Activated CD4-positive, alpha-beta T cell treated with anti-CD3 and anti-CD28 coated beads, Interleukin-2, amount 10 ng/mL, durations not matched to agents 24 days and 14 days (primary cell): ENCODE measurements at places on chromosomes 5 and 9. TPM values are rescaled to one million over a fixed set of nuclear protein-coding genes. Genes with fewer than 3 reads are reported as not detected.

BRIX1 gene
- total RNA-seq: 120 and 128 TPM in 2 replicates

GRXCR2 gene
- not detected in 2 replicates for total RNA-seq

GRCh38 chr5:178785999-178786398, 55.5 kb upstream of the ZNF354A start:
- no peak overlapping the region for H3K4me3 ChIP-seq
- no peaks in the 10 kb centered on the region for H3K36me3 ChIP-seq
- no peaks in the 10 kb centered on the region for H3K4me1 ChIP-seq
- DNase-seq: no peak
- no peak overlapping the region for H3K27ac ChIP-seq

TMEM232 gene
- 1.6 TPM in 2 replicates for total RNA-seq

GRCh38 chr5:68484307-68485068, 268.9 kb downstream of the PIK3R1 start:
- peaks cover 25% of the 10 kb centered on the region for H3K27me3 ChIP-seq
- no peaks in the 10 kb centered on the region for H3K36me3 ChIP-seq
- DNase-seq: no peak
- H3K4me3 ChIP-seq: no peak overlapping the region
- no peak overlapping the region for H3K27ac ChIP-seq

DNA sequence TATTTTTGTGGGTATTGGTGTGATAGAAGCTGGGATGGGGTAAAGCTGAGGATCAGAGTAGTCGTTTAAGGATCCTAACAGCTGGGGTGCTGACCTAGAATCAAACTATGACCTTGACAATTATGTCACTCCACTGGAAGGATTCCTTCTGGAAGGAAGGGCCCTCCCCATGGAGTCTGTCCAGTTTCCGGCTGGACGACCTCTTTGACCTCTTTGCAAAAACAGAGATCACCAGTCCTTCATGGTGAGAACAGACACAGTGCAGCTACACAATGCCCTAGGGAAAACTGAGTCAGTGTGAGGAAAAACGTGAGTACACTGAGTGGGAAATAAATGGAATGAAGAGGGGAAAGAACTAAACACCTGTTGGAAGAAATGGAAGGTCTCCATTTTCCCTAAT, 445.6 kb downstream of the MAT2B start:
- no peaks in the 10 kb centered on the region for H3K4me1 ChIP-seq
- H3K36me3 ChIP-seq: no peaks in the 10 kb centered on the region
- DNase-seq: no peak

GRCh38 chr5:57937025-57937424, 454.4 kb upstream of the ACTBL2 start:
- H3K4me3 ChIP-seq: no peak overlapping the region
- no peaks in the 10 kb centered on the region for H3K4me1 ChIP-seq
- no peak overlapping the region for H3K27ac ChIP-seq
- DNase-seq: no peak

- no peak for DNase-seq
- no peak overlapping the region for H3K4me3 ChIP-seq
- H3K4me1 ChIP-seq: peaks cover 12% of the 10 kb centered on the region
- H3K36me3 ChIP-seq: peaks cover 19% of the 10 kb centered on the region
- no peak overlapping the region for H3K27ac ChIP-seq
Observed at GRCh38 chr9:112705768-112706427, 12.0 kb downstream of the INIP start.

SNX18 gene
- total RNA-seq: 12.9 and 13.1 TPM in 2 replicates

GRCh38 chr5:171660434-171660833, 125.2 kb upstream of the SMIM23 start:
- H3K27ac ChIP-seq: no peak overlapping the region
- H3K36me3 ChIP-seq: no peaks in the 10 kb centered on the region
- H3K4me1 ChIP-seq: no peaks in the 10 kb centered on the region
- H3K4me3 ChIP-seq: no peak overlapping the region

DNA sequence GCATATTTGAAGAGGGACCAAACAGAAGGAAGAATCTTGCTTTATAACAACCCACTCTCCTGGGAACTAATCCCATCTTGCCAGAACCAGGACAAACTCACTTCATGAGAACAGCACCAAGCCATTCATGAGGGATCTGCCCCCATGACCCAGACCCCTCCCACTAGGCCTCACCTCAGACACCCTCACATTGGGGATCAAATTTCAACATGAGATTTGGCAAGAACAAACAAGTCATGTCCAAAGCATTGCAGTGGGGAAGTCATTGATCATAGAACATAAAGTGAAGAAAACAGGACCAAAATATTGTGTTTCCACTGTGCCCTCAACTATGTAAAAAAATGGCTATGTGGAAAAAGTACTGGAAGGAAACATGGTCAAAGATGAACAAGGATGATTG, 43.9 kb downstream of the MAP1B start:
- H3K27me3 ChIP-seq: peaks cover 16% of the 10 kb centered on the region
- no peaks in the 10 kb centered on the region for H3K4me1 ChIP-seq
- no peak overlapping the region for H3K4me3 ChIP-seq
- no peak overlapping the region for H3K27ac ChIP-seq
- no peaks in the 10 kb centered on the region for H3K36me3 ChIP-seq
- DNase-seq: no peak

DNA sequence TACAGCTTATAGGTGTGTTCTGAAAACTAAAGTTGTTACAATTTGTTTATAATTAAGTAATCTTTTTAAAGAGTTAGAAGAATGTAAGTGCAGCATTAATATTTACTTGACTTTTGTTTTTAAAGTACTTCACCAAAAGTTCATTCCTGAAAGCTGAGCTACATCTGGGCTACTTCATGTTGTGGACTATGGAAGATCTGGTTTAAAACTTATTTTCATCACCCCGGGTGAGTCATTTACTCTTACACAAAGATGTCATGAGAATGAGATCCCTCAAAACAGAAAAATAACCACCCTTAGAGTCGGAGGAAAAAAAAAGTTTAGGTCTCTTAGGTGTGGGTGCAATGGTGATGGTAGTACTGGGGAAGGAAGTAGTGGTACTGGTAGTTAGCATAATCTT, 5.1 kb downstream of the POU5F2 start:
- no peaks in the 10 kb centered on the region for H3K4me1 ChIP-seq
- H3K27ac ChIP-seq: no peak overlapping the region
- H3K4me3 ChIP-seq: no peak overlapping the region

EQTN gene
- total RNA-seq: not detected in 2 replicates

GRCh38 chr5:149809931-149810691, 80.0 kb downstream of the PPARGC1B start:
- H3K27ac ChIP-seq: no peak overlapping the region
- H3K36me3 ChIP-seq: no peaks in the 10 kb centered on the region
- H3K4me3 ChIP-seq: no peak overlapping the region
- H3K27me3 ChIP-seq: no peaks in the 10 kb centered on the region

FOXD4 gene
- not detected in 2 replicates for total RNA-seq

PCDHB6 gene
- not detected in 2 replicates for total RNA-seq

SLIT3 gene
- total RNA-seq: 0.75 and 1.1 TPM in 2 replicates

- peaks cover 2% of the 10 kb centered on the region for H3K27me3 ChIP-seq
- H3K27ac ChIP-seq: no peak overlapping the region
- no peak overlapping the region for H3K4me3 ChIP-seq
- H3K36me3 ChIP-seq: no peaks in the 10 kb centered on the region
Observed at GRCh38 chr9:91810286-91810905, 139.6 kb downstream of the ROR2 start.

GRCh38 chr5:59559847-59560246, 333.7 kb downstream of the PDE4D start:
- peaks cover 6% of the 10 kb centered on the region for H3K27me3 ChIP-seq
- no peak overlapping the region for H3K27ac ChIP-seq
- H3K4me1 ChIP-seq: peaks cover 3% of the 10 kb centered on the region
- H3K4me3 ChIP-seq: no peak overlapping the region
- H3K36me3 ChIP-seq: no peaks in the 10 kb centered on the region

SPATA31A1 gene
- total RNA-seq: not detected in 2 replicates

TSLP gene
- 0.09 and 0.42 TPM in 2 replicates for total RNA-seq

CCDC171 gene
- 1.5 and 1.6 TPM in 2 replicates for total RNA-seq

DNA sequence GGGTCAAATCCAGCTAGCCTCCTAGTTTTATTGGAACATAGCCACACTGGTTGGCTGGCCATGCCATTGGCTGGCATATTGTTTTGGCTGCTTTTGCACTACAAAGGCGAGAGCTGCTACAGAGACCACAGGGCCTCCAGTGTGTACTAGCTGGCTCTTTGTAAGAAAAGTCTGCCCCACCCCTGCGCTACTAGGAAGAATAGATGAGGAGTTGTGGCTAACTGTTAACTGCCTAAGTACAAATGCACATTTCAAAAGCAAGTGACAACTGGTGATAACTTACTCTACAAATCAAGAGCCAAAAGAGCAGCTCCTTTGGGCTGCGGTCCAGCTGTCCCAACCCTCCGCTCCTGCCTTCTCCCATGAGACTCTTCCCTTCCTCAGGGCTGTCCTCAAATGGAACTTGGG, 63.9 kb downstream of the SERINC5 start:
- peak overlapping the region; percentile 88 for H3K27ac ChIP-seq
- DNase-seq: peak; percentile 88
- peaks cover 76% of the 10 kb centered on the region for H3K4me1 ChIP-seq
- peak overlapping the region; percentile 83 for H3K4me3 ChIP-seq
- peaks cover 12% of the 10 kb centered on the region for H3K36me3 ChIP-seq

IL11RA gene
- total RNA-seq: 29.7 and 34.4 TPM in 2 replicates

SOX30 gene
- total RNA-seq: 0.19 TPM in 1 of 2 replicates, not detected in the other

- DNase-seq: no peak
- H3K4me1 ChIP-seq: no peaks in the 10 kb centered on the region
- H3K27me3 ChIP-seq: peaks cover under 1% of the 10 kb centered on the region
- no peak overlapping the region for H3K27ac ChIP-seq
Observed at GRCh38 chr9:96604004-96604319, 15.7 kb downstream of the CDC14B start.

DNA sequence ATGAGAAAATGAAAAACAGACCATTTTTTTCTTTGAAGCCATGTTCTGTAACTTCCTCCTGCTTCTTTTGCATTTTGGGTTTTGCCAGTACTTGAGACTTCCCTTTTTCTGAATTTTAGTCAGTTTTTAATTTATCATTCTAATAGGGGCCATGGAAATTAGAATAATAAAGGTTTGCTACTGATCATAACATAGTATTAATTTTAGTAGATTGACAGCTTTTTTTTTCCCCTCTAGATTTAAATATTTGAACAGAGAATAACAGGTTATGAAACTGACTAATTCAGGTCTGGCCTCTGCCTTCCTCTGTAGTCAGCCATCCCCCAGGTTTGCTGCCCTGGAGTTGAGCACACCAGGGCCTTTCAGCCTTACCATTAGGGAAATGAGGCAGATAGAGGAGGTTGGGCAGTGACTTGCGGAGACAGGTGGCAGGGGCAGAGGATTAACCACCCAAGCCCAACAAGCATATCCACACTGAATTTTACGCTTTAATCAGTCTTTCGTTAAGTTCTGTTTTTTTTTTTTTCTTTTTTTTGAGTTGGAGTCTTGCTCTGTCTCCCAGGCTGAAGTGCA, 80.1 kb upstream of the TNFAIP8 start:
- H3K4me3 ChIP-seq: peak overlapping the region; percentile 95
- peak; percentile 71 for DNase-seq
- H3K4me1 ChIP-seq: peaks cover 91% of the 10 kb centered on the region

TCERG1 gene
- 146 and 155 TPM in 2 replicates for total RNA-seq

LCP2 gene
- 278 and 283 TPM in 2 replicates for total RNA-seq

GRCh38 chr5:13664377-13664776, 280.1 kb downstream of the DNAH5 start:
- DNase-seq: no peak
- H3K4me3 ChIP-seq: no peak overlapping the region
- H3K27ac ChIP-seq: no peak overlapping the region
- H3K4me1 ChIP-seq: no peaks in the 10 kb centered on the region

ESM1 gene
- total RNA-seq: not detected in 2 replicates

KCNN2 gene
- total RNA-seq: not detected in 2 replicates

OR1K1 gene
- total RNA-seq: not detected in 2 replicates

- no peaks in the 10 kb centered on the region for H3K27me3 ChIP-seq
- peaks cover 88% of the 10 kb centered on the region for H3K36me3 ChIP-seq
- peak; percentile 93 for DNase-seq
- H3K4me3 ChIP-seq: peak overlapping the region; percentile 61
- H3K27ac ChIP-seq: peak overlapping the region; percentile 93
- peaks cover 86% of the 10 kb centered on the region for H3K4me1 ChIP-seq
Observed at GRCh38 chr5:157252711-157253465, 13.0 kb upstream of the CYFIP2 start.

CD274 gene
- 52.1 and 57.6 TPM in 2 replicates for total RNA-seq

SPINK6 gene
- total RNA-seq: not detected in 2 replicates

FOXI1 gene
- 0.09 TPM in 1 of 2 replicates, not detected in the other for total RNA-seq

DNA sequence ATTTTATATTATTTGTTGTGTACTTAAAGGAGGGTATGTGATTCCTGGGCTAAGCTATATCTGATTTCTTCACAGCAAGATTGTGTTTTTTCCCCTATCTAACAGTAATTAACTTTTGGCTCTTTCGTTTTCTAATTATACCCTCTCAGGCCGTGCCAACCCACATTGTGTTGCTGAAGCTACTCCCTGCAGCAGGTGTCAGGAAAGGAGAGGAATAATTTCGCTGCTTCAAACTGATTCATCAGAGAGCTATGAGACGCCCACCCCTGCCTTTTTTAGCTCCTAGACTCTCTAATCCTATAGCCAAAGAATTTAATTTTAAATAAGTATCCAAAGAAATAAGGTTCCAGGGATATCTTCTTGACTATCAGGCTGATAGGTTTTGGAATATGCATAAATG, 3.8 kb downstream of the CAVIN4 start:
- H3K27ac ChIP-seq: no peak overlapping the region
- no peaks in the 10 kb centered on the region for H3K4me1 ChIP-seq
- no peak overlapping the region for H3K4me3 ChIP-seq
- H3K27me3 ChIP-seq: peaks cover 7% of the 10 kb centered on the region

RETREG1 gene
- 21.1 and 21.5 TPM in 2 replicates for total RNA-seq

ANKRD31 gene
- 0.33 and 0.47 TPM in 2 replicates for total RNA-seq

GRCh38 chr9:21110708-21111576, 30.7 kb downstream of the IFNW1 start:
- no peak overlapping the region for H3K27ac ChIP-seq
- H3K4me1 ChIP-seq: no peaks in the 10 kb centered on the region
- H3K36me3 ChIP-seq: no peaks in the 10 kb centered on the region
- H3K4me3 ChIP-seq: no peak overlapping the region
- DNase-seq: peak; percentile 81

DNA sequence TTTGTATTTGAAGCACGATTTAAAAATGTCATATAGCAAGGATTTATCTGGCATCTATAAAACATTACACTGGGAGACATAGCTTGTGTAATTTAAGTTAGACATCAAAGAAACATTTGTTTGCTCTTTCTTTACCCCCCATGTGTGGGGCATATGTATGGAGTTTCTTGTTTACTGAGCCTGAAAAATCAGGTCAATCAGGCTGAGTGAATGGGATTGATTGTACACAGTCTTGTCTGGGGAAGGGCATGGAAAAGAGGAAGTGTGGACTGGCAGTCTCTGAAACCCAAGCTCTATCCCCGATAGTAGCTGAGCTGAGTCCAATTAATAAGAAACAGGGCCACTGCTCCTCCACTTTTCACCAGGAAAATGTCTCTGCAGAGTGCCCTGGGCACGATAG, 49.4 kb downstream of the SLC46A2 start:
- no peak overlapping the region for H3K4me3 ChIP-seq
- H3K27me3 ChIP-seq: no peaks in the 10 kb centered on the region
- DNase-seq: no peak
- no peak overlapping the region for H3K27ac ChIP-seq
- peaks cover 12% of the 10 kb centered on the region for H3K4me1 ChIP-seq
- H3K36me3 ChIP-seq: peaks cover 9% of the 10 kb centered on the region
